Stimulated activated CD4-positive, alpha-beta T cell treated with anti-CD3 and anti-CD28 coated beads, TNF-alpha, amount 100 ng/mL, for 4 hours (primary cell): ENCODE measurements at places on chromosomes 1 and 21.

DNA sequence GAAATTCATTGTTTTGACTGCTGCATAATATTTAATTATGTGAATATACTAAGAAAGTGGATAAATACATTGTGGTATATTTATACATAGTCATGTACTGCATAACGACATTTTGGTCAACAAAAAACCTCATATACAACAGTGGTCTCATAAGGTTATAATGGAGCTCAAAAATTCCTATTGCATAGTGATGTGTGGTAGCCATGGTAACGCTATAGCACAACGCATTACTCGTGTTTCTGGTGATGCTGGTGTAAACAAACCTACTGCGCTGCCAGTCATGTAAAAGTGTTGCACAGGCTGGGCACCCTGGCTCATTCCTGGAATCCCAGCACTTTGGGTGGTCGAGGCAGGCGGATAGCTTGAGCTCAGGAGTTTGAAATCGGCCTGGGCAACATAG is 52.6 kb upstream of the NHLH2 start:
- DNase-seq, result no peak

DNA sequence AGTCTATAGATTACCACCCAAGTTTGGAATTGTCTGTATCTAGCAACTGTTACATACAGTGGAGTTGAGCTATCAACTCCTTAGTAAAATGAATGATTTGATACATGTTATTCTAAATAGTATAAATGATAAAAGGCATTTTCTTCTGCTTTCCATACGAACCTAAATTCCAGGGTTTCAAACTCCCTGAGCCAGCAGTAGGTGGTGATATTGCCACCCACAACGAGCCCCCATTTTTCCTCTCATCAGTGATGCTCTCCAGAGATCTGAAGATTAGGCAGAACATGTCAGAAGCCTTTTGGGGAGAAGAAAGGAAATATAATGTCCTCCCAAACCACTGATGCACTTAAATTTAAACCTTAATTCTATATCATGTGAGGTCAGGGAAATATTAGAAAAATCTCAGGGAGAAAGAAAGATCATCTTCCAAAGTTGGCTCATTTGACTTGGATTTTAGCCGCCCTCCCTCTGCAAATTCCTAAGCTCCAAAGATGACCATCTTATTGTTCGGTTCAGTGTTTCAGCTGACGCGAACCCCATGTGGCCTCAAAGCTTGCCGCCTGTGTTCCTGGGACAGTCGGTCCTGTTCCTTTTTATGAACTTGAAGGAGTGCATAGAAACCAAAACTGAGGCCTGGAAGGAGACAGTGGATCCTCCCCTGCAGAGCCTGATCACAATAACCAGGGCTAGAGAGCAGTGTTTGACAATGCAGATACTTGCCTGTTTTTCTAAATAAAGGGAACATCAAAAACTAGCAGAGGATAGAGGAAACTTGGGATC is 2.3 kb downstream of the EVA1C start:
- no peak for DNase-seq

DNA sequence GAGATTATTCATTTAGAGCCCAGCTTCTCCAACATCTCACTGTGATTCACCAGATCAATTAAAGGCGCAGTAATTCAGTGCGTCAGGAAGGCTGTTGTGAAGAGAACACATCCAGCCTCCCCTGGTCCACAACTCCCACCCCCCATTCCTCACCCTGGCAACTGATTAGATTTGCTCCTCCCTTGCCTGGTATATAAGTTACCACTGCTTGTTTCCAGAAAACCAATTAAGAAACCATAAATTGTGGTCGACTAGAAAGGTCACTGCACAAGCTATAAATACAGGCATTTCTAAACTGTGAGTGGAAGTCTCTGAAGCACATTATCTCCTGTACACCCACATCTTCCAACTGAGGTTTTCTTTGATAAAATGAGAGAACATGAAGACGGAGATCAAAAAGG is 41.9 kb downstream of the FAM163A start:
- DNase-seq, result no peak

DNA sequence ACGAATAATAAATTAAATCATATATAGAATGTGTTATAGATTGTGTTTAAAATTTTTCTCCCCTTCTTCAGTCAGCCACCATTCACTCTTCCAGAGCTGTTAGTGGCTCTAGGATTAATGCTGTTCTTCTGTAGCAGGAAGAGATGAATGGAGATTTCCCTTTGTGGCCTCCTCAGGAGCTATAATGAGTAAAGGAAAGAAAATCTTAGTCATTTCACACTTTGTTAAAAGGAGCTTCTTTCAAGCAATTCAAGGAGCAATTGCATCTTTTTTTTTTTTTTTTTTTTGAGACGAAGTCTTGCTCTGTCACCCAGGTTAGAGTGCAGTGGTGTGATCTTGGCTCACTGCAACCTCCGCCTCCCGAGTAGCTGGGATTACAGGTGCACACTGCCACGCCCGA is 23.7 kb upstream of the TMCO2 start:
- no peak for DNase-seq

DNA sequence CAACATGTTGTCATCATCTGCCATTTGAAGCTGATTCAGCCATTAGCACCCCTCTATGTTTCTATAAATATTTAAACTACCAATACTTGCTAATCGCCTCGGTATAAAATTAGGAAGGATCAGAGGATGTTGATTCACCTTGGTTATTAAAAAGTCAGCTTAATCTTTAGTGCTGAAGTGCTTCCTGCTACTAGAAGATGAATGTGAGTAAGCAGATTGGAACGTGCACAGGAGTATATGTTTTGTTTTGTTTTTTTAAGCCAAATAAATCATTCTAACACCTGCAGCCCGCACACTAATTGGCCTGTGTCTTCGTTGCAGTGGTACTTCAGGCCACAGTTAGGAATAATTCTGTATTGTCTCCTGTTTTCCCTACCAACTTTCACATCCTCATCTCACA is 485.7 kb downstream of the AJAP1 start:
- no peak for DNase-seq

GRCh38 chr1:97010566-97011264 is 289.1 kb downstream of the PTBP2 start:
- DNase-seq, result no peak

DNA sequence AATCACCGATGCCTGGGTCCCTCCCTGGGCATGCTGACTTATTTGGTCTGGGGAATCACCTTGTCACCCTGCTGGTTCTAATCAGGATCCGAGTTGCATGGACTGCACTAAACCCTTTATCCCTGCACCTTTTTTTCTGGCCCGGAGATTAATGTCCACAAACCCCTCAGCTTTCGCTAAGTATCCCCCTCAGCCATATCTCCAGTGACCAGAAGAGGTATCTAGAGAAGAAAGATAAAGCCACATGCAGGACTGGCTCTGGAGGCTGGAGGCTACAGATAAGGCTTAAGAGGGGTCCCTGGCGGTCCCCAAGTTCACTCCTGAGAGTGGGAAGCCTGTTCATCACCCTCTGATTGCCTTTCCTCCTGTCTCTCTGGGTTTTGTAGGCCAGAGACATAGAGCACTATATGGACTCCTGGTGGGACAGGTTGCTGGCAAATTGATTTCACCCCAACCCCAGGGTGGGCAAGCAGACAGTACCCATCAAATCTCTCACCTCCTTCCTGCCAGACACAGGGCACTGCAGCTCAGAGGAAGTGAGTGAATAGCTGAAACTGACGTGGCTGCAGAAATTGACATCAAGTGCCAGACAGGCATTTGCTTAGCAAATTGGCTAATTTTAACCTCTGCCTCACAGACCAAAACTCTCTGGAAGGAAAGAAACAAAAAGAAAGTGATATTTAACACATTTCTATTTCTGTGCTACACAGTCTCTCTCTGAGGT is 38.8 kb downstream of the HMGB4 start:
- no peak for DNase-seq

DNA sequence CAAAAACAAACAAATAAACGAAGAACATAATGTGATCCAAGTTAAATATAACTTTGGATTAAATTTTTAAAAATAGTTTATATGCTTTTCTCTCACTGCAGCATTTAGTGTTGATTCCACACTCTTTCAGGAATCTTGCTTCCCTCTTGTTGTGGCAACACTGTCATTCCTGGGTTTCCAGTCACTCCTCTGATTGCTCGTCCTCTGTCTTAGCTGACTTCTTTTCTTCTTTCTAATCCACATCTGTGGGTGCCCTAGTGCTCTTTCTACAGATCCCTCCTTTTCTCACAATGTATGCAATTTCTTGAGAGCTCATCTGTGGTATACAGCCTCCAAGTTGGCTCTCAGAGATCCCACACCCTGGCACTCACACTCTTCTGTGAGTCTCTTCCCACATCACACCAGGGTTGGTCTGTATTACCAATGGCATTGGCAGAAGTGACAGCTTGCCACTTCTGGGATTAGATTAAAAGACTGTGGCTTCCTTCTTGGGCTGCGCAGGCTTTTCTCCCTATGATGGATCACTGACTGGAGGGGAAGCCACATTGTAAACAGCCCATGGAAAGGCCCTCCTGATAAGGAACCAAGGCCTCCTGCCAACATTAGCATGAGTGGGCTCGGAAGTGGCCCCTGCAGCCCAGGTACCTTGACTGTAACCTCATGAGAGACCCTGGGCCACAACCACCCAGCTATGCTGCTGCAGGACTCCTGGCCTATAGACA is 11.5 kb upstream of the MYOC start:
- no peak for DNase-seq

DNA sequence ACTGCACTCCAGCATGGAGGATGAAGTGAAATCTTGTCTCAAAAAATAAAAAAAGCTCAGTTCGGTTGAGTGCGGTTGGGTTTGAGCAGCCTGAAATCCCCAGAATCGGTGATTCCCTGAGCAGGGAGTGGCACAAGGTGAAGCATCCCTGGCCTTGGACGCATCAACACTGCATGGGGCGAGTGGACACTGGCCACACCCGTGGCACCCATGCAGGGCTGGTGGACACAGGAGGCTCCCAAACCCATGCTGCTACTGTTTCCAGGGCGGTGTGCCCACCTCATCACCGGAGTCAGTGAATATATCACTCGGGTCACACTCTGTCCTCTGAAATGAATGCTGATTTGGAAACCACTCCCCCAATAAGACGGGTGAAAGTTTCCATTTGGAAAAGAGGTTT is 53.4 kb upstream of the ACTRT2 start:
- DNase-seq, result no peak

- DNase-seq, result no peak
Measured at GRCh38 chr21:45954261-45954660, 27.3 kb upstream of the COL6A1 start.

DNA sequence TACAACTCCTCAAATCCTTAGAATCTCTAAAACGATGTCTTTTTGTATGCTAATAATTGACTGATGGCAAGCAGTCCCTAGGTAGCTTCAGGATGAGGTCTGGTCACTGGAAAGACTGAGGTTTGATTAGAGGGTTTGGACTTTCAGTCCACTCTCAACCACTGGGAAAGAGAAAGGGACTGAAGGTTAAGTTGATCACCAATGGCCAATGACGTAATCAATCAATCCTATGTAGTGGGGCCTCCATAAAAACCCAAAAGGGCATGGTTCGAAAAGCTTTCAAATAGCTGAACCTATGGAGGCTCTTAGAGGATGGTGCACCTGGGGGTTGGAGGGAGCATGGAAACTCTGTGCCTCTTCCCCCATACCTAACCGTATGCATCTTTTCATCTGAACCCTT is 39.6 kb upstream of the DNASE2B start:
- DNase-seq, result no peak

DNA sequence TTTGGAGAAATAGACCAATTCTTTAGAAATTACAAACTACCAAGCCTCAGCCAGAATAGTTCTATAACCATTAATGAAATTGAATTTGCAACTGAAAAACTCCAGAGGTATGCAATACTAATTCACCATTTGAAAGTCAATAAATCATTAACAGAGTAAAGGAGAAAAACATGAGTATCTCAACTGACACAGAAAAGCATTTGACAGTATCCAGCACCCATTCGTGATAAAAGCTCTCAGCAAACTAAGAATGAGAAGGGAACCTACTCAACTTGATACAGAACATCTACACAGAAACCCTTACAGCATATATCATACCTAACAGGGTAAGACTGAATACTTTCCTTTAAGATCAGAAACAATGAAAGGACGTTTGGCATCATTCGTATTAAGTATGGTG is 54.3 kb downstream of the ST6GALNAC5 start:
- no peak for DNase-seq

DNA sequence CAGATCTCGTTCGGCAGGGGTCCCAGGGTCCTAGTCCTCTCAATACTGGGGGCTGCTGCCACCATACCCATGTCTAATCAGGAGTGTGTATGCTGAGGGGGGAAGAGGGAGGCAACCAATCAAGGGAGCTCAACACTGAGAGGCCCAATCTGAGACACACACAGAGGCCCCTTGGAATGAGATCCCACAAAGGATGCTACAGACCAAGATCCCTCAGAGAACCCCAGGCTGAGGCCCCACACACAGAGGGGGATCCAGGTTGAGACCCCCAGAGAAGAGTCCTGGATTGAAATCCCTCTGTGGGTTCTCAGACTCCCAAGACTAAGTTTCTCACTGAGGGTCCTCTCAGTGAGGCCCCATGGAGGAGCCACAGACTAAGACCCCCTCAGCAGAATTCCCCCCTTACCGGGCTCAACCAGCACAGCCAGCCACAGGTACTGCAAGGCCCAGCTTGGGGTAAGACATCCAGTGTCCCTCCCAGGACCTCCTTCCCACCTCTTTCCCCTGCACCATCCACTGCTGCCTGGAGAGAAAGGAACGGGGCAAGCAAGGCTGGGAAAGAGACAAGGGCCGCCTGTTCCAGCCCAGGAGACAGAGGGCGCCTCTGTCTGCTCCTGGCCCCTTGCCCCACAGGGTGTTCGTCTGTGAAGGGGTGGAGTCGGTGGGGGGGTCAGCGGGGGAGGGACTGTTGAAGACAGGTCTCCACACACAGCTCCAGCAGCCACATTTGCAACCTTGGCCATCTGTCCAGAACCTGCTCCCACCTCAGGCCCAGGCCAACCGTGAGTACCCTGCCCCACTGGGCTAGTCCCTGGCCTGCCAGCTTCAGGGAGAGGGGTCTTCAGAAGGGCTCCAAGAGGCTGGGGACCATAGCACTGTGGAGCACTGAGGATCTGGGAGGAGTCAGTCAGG is at the start of gene S100A1:
S100A1 (plus strand) TSS at position 720 of the 912 bp plus-strand sequence. CDS start 2,088 bp downstream, outside the sequence.
- DNase-seq, result no peak

- DNase-seq, result no peak
Measured at GRCh38 chr1:87706203-87706602, 377.5 kb downstream of the LMO4 start.

DNA sequence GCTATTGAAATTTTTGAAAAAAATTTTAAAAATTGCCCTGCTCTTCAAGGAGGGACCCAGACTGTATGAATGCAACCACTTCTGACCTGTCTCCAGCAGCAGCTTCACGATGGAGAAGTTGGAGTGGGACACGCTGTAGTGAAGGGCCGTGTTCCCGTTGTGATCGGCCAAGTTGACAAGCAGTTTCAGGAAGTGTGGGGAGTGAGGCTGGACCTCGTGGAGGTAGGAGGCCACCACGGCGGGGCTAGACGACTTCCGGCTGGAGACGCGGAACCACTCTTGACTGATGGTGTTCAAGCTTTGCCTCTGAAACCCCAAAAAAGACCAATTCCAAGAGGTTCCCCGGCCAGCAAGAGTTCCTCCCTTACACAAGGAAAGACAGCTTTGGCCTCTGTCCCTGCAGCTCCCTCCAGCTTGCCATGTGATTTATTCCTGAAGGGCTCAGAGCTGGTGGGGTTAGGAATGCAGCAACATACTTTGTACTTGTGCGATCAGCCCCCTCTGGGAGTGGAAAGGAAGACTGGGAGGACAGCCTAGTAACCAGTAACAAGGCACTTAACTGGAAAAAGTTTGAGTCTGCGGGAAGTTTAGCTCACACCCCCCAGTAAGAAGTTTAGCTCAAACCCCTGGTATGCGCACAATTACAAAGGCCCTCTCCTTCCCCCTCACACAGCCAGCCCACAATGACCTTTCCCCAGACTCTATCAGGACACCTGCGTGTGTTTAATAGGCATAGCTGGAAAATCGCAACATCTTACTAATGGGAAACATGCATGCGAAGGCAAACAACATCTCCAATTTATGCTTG is 56.0 kb downstream of the KANK4 start:
- DNase-seq, result no peak
